NCI-H2081 treated with DMSO at 0.1 percent for 48 hours (cell line): ENCODE measurements at places on chromosomes 11 and 22.

DNA sequence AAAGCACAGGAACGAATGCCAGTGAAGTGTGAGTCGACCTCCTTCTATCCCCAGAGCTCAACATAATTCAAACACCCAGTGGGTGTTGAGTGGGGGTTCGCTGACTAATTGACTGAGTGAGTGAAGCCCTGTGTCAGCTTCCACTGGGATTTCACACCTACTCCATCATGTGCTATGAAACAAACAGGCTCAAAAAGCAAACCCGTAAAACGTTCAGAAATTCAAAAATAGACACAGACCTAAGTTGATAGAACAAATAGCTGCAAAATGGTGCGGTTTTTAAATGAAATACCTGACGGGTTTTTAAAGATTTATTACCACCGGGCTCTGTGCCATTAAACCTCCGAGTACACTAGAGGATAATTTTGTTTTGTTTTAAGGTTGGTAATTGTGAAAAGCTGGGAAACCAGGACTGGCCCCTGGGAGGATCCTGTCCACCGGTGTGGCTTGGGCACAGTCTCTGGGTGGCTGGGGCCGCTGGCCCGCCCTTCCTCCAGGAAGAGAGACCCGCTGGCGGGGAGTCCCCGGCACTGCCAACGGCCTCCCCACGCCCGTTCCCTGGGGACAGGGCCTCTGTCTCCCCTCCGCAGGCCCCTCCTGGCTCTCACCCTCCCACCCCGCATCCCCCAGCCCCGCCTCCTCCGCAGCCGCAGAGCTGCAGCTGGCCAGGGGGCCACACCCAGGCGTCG lies 13.6 kb downstream of the KCNJ5 start:
- DNase-seq: no peak

- DNase-seq: no peak
Measured at GRCh38 chr22:36778020-36778419, 2.1 kb upstream of the IFT27 start.

DNA sequence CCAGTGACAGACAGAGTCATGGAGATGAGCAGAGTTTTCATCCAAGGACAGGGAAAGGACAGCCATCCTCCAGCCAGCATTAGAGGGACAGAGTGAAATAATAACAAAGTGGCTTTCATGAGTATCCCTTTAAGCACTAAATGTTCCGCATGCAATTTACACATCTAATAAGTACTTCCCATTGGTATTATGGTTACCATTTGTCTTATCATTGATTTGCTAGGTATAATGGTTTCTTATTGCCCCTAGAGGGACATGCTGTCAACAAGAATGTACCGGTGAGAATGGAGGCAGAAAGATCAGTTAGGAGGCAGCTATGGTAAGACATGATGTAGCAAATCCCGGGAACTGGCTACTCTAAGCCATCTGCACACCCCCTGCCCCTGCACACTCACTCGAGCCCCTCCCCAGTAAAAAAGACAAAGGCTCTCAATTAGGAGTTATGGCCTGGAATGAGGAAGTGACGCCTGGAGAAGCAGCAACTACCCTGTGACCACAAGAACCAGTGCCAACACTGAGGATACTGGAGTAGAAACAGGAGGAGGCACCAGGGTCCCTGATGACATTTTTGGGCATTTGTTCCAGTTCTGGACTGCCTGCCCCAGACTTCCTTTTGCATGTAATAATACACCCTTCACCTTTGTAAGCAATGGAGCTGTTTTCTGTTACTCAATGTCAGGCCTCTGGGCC lies 30.2 kb upstream of the HMGXB4 start:
- DNase-seq: no peak

GRCh38 chr22:26529345-26529744 lies 17.1 kb upstream of the TFIP11 start:
- DNase-seq: no peak

DNA sequence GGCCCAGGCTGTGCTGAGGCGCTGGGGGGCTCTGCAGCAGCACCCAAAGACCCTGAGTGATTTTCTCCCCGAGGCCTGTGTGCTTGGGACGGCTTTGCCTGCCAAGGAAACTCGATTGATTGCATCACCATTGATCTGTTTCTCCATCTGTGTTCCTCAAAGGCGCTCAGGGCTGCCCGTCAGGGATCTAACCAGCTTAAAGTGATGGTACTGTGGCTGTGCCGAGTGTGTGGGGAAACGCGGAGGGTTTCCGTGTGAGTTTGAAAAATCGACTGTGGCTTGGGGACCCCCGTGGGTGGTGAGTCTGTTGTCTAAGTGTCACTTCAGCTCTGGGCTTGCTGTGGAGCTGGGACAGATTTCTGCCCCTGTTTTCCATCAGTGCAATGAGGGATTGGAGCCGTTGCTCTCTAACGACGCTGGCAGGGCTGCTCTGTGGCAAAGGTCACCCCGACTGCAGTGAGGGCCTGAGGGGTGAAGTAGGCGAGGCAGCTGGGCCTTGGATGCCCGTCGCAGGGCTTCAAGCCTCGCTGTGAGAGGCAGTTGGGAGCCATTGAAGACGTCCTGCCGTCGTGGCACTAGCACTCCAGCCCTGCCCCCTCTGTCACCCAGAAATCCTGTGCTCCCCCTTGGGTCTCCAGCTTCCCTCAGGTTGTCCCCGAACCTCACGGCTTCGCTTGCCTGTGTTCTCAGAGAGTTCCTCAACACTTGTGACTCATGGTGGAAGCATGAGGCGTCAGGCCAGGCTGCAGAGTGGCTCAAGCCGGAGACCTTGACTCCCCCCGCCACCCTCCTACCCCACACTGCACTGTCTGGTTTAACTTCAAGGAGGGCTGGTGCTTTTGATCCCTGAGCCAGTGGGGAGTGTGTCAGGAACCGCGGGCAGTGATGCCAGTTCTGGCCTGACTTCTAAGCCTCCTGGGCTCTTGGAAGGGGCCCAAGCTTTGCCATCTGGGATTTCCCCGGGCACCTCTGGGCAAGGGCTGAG lies 21.8 kb downstream of the CACNA1I start:
- DNase-seq: no peak

DNA sequence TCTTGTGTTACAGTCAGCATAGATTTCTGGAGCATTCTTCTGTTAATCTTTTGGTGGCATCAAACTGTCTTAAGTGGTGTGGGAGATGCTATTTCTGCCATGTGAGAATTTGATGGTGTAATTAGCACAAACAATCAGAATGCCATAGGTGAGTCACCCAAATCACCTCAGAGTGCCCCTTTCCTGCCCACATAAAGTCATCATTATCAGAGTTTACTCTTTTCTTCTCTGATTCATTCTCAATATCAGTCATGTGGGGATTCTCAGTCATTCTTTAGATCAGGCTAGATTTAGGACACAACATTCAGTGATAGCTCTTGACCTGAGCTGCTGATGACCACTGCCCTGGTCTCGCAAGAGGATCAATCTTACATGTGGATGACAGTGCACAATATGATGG lies 23.7 kb upstream of the MS4A6A start:
- no peak for DNase-seq

DNA sequence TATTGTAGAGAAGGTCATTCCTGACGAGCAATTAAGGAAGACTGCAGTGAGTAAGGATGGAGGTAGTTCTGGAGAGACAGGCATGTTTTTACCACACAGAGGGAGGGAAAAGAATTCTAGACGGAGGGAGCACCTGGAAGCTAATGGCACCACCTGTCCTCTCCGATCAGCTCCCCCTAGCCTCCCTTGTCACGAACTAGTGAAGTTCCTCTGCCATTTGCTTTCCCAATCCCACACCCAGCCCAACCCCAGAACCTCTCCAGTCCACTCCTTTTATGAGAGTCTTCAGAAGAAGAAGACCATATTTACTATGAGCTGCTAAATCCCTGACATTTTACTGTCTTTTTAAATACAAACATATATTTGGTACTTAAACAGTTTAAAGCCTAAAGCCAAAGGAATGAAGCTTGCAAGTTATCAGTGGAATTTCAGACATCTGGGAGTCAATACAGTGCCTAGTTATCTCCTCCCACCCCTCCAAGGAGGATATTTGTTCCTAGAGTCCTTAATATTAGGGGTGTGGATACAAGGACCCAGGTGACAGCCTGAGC lies 46.1 kb upstream of the HSPA8 start:
- DNase-seq: no peak

GRCh38 chr11:10758957-10759356 lies 7.9 kb downstream of the CTR9 start:
- no peak for DNase-seq

GRCh38 chr22:43745783-43746356 lies 66.2 kb downstream of the EFCAB6 start:
- no peak for DNase-seq

DNA sequence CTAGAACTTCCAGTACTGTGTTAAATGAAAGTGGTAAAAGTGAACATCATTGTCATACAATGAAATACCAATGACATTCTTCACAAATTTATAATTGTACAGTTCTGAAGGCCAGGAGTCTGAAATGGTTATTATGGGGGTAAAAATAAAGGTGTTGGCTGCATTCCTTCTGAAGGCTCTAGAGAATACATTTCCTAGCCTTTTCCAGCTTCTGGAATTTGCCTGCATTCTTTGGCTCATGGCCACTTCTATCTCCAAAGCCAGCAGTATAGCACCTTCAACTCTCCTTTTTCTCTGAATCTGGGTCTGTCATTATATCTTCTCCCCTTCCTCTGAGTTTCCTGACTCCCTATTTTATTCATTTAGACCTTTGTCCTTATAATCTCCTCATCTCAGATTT lies 1232.7 kb upstream of the TENM4 start:
- no peak for DNase-seq

GRCh38 chr11:44681698-44682097 lies 45.1 kb upstream of the TSPAN18 start:
- DNase-seq: no peak

GRCh38 chr22:37431366-37431765 lies 4.1 kb upstream of the ELFN2 start:
- no peak for DNase-seq

DNA sequence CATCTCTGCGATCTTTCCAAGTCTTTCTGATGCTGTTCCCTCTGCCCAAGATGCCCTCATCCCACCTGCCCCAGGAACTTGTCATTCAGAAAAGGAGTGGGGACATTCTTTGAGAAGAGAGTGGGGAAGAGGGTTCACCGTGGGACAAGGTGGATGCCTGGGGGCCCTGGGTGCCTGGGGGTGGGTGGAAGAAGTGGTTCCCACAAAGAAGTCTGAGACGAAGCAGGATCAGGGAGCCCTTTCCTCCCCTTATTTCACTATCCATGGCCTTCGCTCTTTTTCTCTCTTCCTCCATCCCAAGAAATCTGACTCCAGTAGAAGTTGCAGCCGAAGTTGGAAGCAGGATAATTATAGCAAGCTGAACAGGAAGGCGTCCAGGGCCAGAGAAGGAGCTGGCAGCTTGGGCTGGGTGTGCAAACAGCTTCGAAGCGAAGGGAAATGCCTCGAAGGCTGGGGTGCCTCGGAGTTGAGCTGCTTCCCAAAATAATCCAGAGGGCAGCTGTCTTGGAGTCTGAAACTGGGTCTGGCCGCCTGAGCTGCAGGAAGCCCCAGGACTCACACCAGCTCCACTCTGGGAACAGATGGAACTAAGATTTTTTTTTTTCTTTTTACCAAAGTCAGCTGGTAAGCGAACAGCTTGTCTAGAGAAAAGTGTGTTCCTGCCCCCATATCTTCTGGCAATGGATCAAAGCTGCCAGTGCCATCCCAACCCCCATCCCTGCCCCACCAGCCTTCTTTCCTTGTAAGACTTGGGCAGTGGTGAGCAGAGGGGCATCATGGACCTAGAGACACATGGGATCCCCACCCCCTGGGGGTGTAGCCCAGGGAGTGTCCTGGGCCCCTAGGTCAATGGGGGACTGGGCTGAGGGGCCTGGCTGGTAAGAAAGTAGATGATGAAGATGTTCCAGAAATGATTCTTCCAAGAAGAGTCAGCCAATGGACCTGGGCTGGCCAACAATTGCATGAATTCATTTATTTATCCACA lies 31.5 kb downstream of the PARVG start:
- DNase-seq: no peak
